ENCODE measurements at places on chromosomes 7 and 10.

GRCh38 chr7:74040101-74040790 is 12.3 kb downstream of the ELN start:
- no peaks in the 10 kb centered on the region for H3K36me3 ChIP-seq
- DNase-seq = no peak
- H3K27ac ChIP-seq = no peak overlapping the region
- H3K27me3 ChIP-seq = no peaks in the 10 kb centered on the region

GRCh38 chr10:120729547-120729946 is 121.6 kb upstream of the WDR11 start:
- no peak overlapping the region for H3K27ac ChIP-seq
- no peaks in the 10 kb centered on the region for H3K36me3 ChIP-seq
- H3K4me1 ChIP-seq = no peaks in the 10 kb centered on the region
- no peak for DNase-seq

GRCh38 chr7:44346063-44346462 is 20.7 kb upstream of the CAMK2B start:
- H3K4me1 ChIP-seq = no peaks in the 10 kb centered on the region
- H3K27ac ChIP-seq = no peak overlapping the region
- DNase-seq = no peak
- no peaks in the 10 kb centered on the region for H3K27me3 ChIP-seq
- H3K36me3 ChIP-seq = no peaks in the 10 kb centered on the region
- H3K4me3 ChIP-seq = no peak overlapping the region

GRCh38 chr10:34407324-34407805 is 407.7 kb downstream of the PARD3 start:
- DNase-seq = peak; percentile 31
- H3K27me3 ChIP-seq = no peaks in the 10 kb centered on the region
- peaks cover 10% of the 10 kb centered on the region for H3K4me1 ChIP-seq
- H3K36me3 ChIP-seq = no peaks in the 10 kb centered on the region

- H3K36me3 ChIP-seq = no peaks in the 10 kb centered on the region
- no peak overlapping the region for H3K4me3 ChIP-seq
- DNase-seq = no peak
- H3K27me3 ChIP-seq = no peaks in the 10 kb centered on the region
Measured at GRCh38 chr7:43467846-43468245, 115.1 kb upstream of the STK17A start.

DNA sequence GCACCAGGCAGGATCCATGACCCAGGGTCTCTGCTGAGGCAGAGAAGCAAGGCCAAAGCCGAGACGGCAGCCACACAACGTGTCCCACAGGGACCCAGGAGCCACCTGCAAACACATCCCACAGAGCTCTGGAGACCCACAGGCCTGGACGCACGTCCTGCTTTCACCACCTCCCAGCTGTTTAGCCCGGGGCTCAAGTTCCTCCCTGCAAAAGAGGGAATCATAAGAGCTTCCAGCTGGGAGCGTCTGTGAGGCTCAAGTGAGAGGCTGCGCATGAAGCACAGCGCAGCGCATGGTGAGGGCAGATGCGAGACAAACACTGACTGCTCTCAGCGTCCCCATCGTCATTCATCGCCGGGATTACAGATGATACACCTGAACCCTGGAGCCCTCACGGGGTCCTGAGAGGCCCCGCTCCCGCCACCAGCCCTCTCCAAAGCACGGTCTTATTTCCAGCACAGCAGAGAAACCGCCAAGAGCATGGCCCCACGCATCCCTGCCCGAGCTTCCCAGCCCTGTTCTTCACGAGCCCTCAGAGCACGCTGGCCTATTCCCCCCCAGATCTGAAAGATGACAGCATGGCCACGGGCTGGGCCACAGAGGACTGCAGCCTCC is 88.7 kb downstream of the MAD1L1 start:
- DNase-seq = no peak
- H3K27ac ChIP-seq = no peak overlapping the region

DNA sequence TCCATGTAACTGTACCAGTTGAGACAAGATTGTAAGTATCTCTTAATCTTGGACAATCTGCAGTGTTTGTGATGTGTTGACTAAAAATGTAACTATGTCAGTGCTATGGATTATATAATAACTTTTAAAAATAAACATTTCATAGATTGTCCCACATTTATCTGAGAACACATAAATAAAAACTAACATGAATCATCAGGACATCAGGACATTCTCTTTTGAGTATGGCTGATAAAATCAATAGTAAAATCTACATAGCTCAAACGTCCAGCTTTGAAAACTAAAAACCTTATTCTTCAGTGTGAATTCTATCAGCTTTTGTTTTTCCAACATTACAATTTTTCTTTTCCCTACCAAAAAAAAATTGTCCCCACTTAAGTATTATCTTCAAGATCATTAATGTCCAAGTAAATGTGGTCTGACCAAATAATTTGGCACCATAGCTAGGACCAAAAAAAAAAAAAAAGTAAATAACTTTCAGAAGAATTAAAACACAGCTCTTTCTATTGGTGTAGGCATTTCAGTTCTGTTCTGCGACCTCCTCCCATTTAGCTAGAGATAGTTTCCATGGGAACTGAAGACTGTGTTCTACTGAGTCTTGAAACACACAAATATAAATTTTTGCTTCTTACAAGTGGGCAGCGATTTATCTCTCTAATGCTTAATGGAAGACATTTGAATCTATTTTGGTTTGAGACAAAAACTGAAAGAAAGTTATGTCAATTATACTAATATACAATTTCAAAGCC is 123.0 kb upstream of the SGCE start:
- H3K4me3 ChIP-seq = no peak overlapping the region
- H3K4me1 ChIP-seq = no peaks in the 10 kb centered on the region
- no peaks in the 10 kb centered on the region for H3K36me3 ChIP-seq
- no peak for DNase-seq
- no peaks in the 10 kb centered on the region for H3K27me3 ChIP-seq

DNA sequence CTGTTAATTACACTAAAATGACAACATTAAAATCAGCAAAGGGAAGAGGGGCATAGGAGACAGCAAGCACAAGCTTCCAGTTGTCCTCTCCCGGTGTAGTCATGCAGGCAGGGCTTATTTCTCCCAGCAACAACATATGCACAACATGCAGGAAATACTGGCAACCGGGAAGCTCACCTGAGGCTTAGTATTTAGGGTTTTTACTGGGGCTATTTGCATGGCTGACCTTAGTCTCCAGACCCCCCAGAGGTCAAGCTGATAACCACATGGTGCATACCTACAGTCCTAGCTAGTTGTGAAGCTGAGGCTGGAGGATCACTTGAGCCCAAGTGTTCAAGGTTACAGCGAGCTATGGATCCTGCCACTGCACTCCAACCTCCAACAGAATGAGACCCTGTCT is 12.8 kb upstream of the JMJD1C start:
- H3K27me3 ChIP-seq = no peaks in the 10 kb centered on the region
- DNase-seq = no peak
- H3K4me3 ChIP-seq = no peak overlapping the region

DNA sequence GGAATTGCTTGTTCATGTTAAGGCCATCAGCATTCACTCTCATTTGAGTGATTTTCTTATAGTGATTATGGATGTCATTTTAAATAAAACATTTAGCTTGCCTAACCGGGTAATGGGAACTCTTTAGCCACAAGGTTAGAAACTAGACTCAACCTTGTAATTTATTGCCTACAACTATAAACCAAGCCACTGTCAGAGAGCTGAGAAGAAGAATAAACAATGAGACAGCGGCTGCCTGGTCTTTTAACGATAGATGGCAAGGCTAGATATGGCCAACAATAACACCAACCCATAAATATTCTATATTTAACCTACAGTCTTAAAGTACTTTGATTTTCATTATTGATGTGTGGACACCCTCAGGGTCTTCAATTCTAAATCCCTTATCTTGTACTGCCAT is 27.8 kb upstream of the INHBA start:
- no peaks in the 10 kb centered on the region for H3K36me3 ChIP-seq
- no peak for DNase-seq
- H3K27ac ChIP-seq = no peak overlapping the region

GRCh38 chr7:41738806-41739205 is 35.9 kb upstream of the INHBA start:
- no peaks in the 10 kb centered on the region for H3K36me3 ChIP-seq
- no peak overlapping the region for H3K4me3 ChIP-seq
- H3K27me3 ChIP-seq = no peaks in the 10 kb centered on the region
- peaks cover 11% of the 10 kb centered on the region for H3K4me1 ChIP-seq
- no peak for DNase-seq
- H3K27ac ChIP-seq = no peak overlapping the region

DNA sequence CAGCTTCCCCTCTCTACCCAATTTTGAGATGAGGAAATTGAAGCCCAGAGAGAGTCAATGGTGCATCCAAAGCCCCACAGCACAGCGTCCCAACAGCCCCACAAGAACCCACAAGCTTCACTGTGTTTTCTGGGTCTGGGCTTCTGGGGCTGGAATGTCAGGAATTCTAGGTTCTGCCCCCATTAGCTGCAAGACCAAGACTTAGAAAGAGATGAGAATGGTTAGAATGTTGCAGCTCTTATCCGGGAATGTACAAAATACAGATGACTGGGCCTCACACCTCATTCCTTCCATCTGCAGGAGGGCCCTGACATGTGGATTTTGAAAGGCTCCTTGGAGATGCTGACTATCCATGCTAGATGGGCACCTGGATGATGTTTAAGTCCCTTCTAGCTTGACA is 6.0 kb upstream of the SGPL1 start:
- no peaks in the 10 kb centered on the region for H3K36me3 ChIP-seq
- no peak for DNase-seq
- H3K27ac ChIP-seq = no peak overlapping the region
- H3K4me3 ChIP-seq = no peak overlapping the region
- no peaks in the 10 kb centered on the region for H3K27me3 ChIP-seq
- no peaks in the 10 kb centered on the region for H3K4me1 ChIP-seq

DNA sequence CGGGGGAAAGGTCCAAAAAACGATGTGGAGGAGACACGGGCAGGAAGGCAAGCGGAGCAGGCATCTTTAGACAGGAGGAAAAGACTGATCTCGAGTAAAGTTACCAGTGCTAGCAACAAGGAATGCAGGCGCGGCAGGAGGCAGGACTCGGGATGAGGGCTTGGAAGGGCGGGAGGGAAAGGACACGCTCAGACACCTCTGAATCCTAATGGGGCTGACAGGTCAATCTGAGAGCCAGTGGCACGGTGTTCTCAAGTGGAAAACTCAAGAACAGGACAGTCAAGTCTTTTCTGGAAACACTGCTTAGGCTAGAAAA is 155.3 kb upstream of the COBL start:
- no peak overlapping the region for H3K4me3 ChIP-seq
- no peak for DNase-seq
- H3K27me3 ChIP-seq = peaks cover 6% of the 10 kb centered on the region
- no peaks in the 10 kb centered on the region for H3K36me3 ChIP-seq

DNA sequence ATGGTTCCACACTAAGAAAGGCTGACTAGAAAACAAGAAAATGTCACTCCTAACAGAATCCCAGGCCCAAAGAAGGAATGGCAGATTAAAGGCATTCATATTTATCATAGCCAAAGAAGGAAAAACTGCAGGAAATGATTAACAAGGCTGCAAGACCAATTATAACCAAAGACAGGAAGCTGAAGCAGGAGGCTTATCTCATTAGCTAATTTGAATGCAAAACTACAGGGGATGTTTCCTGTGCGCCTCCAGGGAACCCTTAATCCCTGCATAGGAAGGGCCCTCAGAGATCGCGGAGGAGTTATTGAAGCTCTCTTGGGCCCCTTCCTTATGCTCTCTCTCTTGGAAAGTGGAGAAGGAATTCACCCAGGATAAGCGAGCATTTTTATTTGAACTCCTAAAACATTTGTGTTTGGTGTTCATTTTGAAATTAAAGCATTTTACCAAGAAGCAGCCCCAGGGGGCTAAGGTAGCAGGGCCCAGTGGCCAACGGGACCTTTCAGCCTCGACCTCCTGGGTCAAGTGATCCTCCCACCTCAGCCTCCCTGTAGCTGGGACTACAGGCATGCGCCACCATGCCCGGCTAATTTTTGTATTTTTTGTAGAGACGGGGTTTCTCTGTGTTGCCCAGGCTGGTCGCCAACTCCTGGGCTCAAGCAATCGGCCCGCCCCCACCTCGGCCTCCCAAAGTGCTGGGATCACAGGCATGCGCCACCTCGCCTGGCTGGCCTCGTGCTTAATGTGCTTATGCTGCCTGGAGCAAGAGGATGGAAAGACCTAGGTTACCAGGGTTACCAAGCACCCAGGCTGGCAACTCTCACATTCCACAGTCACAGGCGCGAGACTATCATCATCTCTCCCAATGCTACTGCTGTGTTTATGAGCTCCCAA is 24.1 kb upstream of the PROSER2 start:
- H3K36me3 ChIP-seq = no peaks in the 10 kb centered on the region
- DNase-seq = no peak
- H3K4me3 ChIP-seq = no peak overlapping the region
- no peaks in the 10 kb centered on the region for H3K4me1 ChIP-seq
- no peaks in the 10 kb centered on the region for H3K27me3 ChIP-seq
- H3K27ac ChIP-seq = no peak overlapping the region

- DNase-seq = peak; percentile 96
- peak overlapping the region; percentile 87 for H3K27ac ChIP-seq
- H3K36me3 ChIP-seq = no peaks in the 10 kb centered on the region
- H3K27me3 ChIP-seq = no peaks in the 10 kb centered on the region
Measured at GRCh38 chr10:79241990-79242619, 105.2 kb upstream of the PPIF start.

DNA sequence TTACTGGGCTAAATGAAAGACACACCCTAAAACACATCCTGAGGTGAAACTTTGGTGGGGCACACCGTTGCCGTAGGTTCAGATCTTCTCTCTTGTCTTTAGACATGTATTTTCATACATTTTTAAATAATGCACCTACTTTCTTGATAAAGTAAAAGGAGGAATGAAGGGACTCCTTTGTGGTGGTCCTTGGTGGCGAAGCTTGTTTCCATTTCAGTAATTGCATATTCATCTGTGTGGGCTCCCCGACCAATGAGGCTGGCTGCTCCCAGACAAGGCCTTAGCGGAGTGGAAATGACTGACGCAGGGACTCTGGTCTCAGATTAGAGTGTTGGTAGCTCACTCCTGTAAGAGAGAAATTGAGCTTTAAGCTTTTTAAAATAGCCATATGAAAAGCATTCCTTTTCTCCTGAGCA is 815 bp downstream of the CCSER2 start:
- no peak for DNase-seq
- H3K4me3 ChIP-seq = peak overlapping the region; percentile 94
- H3K27me3 ChIP-seq = no peaks in the 10 kb centered on the region
- no peaks in the 10 kb centered on the region for H3K36me3 ChIP-seq

DNA sequence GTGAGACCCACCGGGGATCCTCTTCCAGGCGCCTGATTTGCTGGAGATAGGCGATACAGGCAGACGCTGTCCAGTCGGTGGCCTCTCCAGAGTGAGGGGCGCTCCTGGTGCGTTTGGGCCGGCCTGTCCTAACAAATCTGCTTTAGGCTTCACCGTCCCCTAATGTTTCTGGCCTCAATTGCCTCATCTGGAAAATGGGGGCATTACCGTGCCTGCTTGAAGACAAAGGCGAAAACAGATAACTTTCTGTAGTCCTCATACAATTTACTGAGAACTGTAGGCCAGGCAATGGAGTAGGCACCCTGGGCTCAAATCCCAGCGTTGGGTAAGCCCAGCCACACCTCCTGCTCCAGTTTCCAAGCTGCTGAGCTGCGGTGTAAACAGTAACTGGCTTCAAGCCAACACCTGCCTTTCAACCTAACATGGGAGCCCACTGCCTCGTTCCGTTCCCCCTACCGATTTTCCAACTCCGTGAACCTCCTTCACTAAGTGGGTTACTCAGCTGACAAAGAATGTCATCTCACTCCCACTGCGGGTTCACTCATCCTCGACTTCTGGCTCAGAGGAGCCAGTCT is 589 bp upstream of the ZFAND4 start:
- no peaks in the 10 kb centered on the region for H3K36me3 ChIP-seq
- DNase-seq = no peak
- H3K27ac ChIP-seq = peak overlapping the region; percentile 88
- peak overlapping the region; percentile 6 for H3K4me3 ChIP-seq
- H3K4me1 ChIP-seq = peaks cover 19% of the 10 kb centered on the region

- DNase-seq = no peak
- no peaks in the 10 kb centered on the region for H3K27me3 ChIP-seq
- H3K4me3 ChIP-seq = no peak overlapping the region
- H3K36me3 ChIP-seq = no peaks in the 10 kb centered on the region
Measured at GRCh38 chr10:71005337-71006305, 117.3 kb upstream of the PCBD1 start.

All from CD14-positive monocyte (primary cell).